WTC11 (cell line): ENCODE measurements at places on chromosomes 4 and X. TPM values are rescaled to one million over a fixed set of nuclear protein-coding genes. Genes with fewer than 3 reads are reported as not detected.
A peak's percentile ranks its signal among the peaks of the same experiment; 100 is the strongest.

GRCh38 chr4:10861036-10861435, 176.5 kb upstream of the CLNK start:
- DNase-seq, result no peak

GRCh38 chrX:97366237-97366636, 482.5 kb downstream of the RPA4 start:
- DNase-seq, result no peak

GRCh38 chr4:91681544-91681943, 622.2 kb upstream of the GRID2 start:
- no peak for DNase-seq

DNA sequence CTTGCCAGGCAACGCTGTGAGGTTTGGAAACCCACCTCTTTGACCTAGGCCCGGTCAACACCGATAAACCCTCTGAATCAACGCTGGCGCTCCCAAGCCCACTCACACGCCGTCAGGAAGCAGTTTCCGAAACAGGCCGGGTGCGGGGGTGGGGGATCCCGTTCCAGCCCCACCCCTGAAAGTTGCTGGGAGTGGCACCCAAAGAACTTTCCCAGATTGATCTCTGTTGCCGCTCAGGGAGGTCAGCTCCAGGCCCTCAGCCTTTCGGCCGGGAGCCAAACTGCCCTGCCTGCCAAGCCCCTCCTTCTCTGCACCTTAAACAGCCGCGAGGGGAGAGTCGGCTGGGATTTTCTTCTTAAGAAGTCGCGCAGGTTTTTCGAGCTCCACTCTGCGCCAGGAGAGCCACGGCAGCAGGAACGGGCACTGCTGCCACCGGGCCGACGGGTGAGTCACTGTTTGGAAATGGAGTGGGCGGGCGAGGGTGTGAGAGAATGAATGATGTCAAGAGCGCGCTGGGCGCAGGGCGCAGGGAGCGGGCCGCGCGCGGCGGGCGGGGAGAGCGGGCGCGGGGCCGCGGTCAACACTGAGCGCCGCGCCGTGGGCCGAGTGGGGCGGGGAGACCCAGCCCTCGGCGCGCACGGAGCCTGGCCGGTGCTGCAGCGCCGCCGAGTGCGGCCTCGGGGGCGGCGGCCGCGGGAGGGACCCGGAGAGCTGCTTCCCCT, at the start of gene SGMS2:
TSS of gene SGMS2 (plus strand) at position 583 of the 722 bp plus-strand sequence. CDS start 70,622 bp downstream, outside the sequence.
- peak; percentile 39 for DNase-seq

DNA sequence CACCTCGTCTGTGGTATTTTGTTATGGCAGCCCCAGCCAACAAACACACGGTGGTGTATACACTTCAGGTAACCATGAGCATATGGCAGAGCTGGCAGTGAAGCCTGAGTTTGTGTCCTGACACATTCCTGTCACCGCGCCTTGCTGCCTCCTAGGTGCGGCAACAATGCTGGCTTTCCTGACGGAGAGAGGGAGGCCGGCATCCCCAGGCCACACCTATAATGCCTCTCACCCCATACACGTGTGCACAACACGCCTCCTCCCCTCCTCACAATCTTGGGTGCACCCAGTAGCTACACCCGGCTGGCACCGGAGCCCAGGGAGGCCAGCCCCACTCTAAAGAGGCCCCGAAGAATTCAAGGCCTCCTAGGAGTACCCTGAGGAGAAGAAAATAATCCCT, 158.5 kb downstream of the NSUN7 start:
- peak; percentile 21 for DNase-seq

- no peak for DNase-seq
Measured at GRCh38 chr4:102620697-102621497, 119.7 kb downstream of the NFKB1 start.

- no peak for DNase-seq
Measured at GRCh38 chr4:138398322-138398721, 156.2 kb upstream of the SLC7A11 start.

- no peak for DNase-seq
Measured at GRCh38 chr4:84477738-84478137, 21.4 kb downstream of the NKX6-1 start.

DNA sequence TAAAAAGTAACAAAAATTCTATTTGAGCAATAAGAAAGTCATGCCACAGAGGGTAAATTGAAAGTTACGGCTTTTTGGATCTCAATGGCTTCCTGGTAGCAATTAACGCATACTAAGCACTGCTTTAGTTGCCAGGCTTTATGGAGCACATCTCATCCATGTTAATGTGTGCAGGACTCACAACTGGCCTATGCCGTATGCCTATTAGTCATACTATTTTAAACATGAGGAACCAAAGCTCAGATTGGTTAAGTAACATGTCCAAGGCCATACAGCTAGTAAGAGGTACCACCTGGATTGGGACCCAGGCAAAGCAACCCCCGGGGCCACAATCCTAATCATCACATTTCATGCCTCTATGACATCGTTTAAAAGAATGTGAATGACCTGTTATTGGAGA, 17.1 kb downstream of the DAPP1 start:
- no peak for DNase-seq

DNA sequence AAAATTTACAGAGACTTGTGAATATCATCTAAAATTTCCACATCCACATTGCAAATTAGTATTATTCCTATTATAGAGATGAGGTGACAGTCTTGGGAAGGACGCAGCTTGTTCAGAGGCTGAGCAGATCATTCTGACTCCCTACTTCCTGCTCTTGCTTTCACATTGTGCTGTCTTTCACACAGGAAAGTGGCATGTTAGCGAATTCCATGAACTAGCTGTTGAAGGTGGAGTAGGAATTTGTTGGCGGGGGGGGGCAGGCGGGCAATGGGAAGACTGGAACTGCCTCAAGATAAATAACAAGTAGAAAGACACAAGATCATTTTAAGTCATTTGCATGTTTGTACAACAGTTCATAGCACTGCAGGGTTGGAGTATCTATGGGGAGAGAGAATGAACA, 2.3 kb downstream of the PF4V1 start:
- no peak for DNase-seq

SMIM31 gene
- not detected in 3 replicates for total RNA-seq

G6PD gene
- 64.7 to 72.8 TPM (median 66.0 TPM) in 3 replicates for total RNA-seq

RTL5 gene
- total RNA-seq, result 0.76 to 1.3 TPM (median 1.0 TPM) in 3 replicates

MMRN1 gene
- 0.05 to 0.07 TPM in 2 of 3 replicates, not detected in the other for total RNA-seq

P2RY10 gene
- 0.09 to 0.23 TPM in 2 of 3 replicates, not detected in the other for total RNA-seq

HTN1 gene
- not detected in 3 replicates for total RNA-seq

CENPVL2 gene
- 3.1 to 3.7 TPM (median 3.5 TPM) in 3 replicates for total RNA-seq
